ENCODE measurements at places on chromosomes 2 and 18.

DNA sequence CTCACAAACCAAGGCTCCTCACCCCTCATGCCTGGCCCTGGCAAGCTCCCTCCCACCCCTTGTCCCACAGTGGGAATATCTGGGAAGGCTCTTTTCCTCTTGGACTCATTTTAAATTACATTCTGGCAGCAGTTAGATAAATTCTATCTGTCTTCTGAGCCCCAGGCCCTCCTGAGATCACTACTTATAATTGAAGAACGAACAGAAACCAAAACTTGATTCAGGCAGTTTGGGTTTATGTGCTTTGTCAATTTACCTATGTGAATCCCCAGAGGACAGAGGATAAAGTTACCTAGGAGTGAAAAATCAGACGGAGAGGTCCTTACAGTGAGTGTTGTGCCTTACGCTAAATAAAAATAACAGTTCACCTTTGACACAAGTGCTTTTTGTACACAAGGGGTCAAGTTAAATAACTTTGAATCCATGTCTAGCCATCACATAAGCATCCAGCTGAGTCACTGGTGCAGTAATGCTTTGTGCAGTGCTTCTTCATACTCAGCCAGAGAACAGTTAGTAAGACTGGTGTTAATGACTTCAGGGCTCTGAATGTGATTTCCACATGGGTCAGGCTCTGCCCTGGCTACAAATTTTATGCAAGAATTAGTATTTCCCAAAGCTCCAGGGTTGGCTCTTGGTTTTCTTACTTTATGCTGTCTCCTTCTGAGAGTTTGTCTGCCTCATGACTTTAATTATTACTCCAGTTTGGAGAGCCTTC is 329.3 kb downstream of the INSIG2 start:
- no peak for DNase-seq

DNA sequence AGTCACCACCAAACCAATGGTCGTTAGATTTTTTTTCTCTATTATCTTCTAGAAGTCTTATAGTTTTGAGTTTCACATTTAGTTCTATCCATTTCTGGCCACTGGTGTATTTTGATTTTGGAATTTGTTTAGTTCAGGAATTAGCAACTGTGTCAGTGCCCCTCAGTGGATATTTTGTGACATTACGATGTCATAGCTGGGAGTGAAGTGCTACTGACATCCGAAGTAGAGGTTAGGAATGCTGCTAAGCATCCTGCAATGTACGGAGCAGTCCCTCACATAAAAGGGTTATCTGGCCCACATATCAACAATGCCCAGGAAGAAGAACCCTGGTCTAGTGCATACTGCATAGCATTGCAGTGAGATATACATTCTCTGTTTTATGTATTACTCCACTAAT is 157.4 kb upstream of the RGPD4 start:
- no peak for DNase-seq

DNA sequence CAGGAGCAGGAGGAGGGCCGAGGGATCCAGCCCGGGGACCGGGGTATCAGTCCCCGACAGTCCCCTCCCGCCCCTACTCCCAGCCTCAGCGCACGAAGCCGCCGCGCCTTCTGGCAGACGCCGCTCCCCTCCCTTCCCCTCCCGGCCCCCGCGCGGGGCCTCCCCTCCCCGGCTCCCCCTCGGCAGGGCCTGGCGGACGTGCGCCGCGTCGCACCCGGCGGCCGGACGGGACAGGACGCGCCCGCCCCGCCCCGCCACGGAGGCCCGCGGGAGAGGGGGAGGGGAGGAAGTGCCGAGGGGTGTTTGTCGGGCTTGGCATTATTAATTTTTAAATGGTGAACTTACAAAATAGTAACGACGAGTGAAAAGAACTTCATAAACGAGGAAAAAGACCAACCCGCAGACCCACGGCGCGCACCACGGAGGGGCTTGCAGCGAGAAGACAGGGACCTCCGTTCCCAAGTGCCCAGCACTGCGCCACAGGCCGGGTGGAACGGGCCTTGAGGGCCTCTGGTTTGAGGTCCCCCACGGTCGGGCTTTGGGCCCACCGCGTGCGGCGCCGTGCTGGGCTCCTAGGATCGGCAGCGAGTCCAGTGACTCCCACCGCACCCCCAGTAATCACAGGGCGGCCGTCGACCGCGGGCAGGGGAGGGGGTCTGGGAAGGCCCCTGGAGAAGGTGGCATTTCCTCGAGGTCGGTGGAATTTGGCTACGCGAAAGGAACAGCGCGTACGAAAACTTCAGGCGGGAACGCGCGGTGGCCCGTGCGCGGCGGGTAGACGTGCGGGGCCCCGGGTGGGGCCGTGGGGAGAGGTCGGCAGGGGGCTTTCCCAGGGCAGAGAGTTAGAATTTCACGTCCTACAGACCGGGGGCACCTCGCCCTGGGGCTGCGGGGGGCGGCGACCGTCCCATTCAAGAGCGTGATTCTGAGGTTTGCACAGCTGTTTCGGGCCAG is 954 bp upstream of the CTDSP1 start:
- peak; percentile 67 for DNase-seq

DNA sequence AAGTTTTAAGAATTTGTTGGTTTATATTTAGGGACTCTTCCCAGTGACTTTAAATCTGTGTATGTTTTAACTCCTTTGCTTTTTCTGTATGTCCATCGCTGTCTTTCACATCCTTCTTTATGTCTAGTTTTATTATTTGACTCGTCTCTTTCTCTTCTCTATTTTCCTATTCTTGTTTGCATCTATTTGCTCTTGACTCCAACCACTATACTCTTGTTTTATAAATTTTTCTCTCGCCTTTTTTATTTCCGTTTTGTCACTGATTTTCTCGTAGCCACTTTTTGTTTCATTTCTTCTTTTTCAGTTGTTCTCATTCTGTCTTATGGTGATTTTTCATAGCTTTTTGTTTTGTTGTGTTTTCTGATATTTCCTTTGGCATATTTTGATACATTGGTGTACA is 170.5 kb upstream of the NETO1 start:
- no peak for DNase-seq

DNA sequence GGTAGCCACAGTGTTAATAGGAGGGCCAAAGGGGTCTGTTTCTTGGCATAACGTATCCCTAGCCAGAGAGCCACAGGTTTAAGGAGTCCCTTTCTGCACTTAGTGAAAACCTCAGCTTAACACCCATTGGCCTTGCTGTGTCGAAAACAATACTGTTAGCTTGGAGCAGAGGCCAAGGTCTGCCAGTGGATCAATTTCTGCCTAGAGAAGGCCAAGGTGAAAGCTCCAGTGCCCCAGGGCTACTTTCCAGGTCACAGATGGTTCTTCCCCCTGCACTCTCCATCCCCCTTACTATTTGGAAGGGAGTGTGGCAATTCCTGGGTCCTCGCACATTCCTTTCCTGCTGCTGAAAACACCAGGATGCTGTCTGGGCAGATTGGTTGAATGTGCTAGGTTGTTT is 74.8 kb upstream of the TNP1 start:
- no peak for DNase-seq

GRCh38 chr2:224469374-224469964 is 67.6 kb upstream of the FAM124B start:
- DNase-seq: no peak

DNA sequence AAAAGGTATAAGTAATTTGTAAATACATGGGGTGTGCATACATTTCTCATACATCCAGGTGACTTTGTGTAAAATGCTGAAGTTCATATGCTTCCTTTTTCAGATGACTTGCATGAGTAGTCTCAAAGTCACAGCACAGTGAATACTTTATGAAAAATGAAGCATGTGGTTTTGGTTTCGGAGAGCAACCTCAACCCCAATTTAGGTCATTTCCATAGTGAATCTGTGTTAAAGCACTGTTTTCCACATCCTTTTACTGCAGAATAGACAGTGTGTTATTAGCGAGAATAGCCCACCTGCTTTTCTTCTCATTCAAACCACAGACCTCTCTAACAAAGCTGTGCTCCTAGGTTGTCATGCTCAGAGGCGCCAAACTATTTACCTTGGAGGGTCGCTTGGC is 204.4 kb upstream of the RASGRP3 start:
- DNase-seq: no peak
